ENCODE measurements at places on chromosomes 3 and 15. TPM values are rescaled to one million over a fixed set of nuclear protein-coding genes. Genes with fewer than 3 reads are reported as not detected.

GATA2 gene
- not detected for total RNA-seq

SPTBN5 gene
- 2.4 TPM for total RNA-seq

FGF7 gene
- total RNA-seq = 0.11 TPM

TUSC7 gene
- total RNA-seq = not detected

PSTPIP1 gene
- 225 TPM for total RNA-seq

CCDC54 gene
- total RNA-seq = not detected

HCN4 gene
- not detected for total RNA-seq

TMEM207 gene
- total RNA-seq = not detected

CLDN11 gene
- total RNA-seq = 0.33 TPM

SIN3A gene
- 128 TPM for total RNA-seq

Data from CD4-positive, alpha-beta memory T cell (primary cell).